NCI-H526 (cell line): ENCODE measurements at places on chromosomes 12 and 14.
A peak's percentile ranks its signal among the peaks of the same experiment; 100 is the strongest.

- DNase-seq: no peak
Measured at GRCh38 chr12:15984097-15984800, 73.1 kb downstream of the DERA start.

DNA sequence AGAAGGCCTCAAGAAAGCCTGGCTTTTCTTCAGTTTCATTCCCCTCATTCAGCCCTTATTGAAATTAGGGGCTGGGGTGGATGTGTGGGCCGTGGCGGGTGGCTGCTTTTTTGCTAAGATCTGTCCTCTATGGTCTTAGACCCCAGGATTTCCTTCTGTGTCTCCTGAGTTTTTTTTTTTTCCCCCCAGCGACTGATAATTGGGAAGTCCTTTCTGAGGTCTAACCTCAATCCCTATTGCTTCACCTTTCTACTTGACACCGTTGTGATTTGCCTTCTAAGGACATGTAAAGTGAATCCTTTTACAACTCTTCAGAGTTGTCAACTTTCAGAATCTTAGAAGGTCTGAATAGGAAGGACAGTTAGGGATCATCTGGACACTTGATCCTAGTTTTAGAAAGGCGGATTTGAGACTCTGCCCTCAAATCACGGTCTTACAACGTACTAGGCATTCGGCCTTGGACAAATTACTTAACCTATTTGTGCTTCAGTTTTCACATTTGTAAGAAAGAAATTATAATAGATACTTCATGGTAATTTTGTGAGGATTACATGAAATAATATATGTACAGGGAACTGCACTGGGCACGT lies 4.4 kb downstream of the GPR84 start:
- DNase-seq: no peak

DNA sequence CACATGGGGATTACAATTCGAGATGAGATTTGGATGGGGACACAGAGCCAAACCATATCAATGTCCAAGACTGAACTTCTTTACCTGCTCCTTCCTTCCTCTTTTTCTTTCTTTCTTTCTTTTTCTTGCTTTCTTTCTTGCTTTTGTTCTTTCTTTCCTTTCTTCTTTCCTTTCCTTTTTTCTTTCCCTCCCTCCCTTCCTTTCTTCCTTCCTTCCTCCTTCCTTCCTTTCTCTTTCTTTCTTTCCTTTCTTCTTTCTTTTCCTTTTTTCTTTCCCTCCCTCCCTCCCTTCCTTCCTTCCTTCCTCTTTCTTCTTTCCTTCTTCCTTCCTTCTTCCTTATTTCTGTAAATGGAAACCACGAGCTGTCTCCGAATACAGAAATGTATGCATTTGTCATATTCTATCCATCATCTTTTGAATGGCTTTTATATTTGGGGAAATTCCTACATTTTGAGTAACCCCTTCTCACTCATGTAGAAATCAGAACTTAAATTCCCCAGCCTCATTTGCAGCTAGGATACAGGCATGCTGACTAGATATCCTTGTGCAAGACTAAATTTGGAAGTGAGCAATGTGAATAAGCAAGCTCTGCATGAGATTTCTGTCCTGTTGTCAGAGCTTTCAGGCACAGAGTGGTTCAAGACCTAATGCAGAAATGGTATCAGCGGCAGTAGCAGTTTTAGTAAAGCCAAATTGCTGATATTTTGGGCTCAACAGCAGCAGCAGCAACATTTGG lies 11.5 kb downstream of the GPR33 start:
- DNase-seq: no peak

GRCh38 chr14:89221109-89221810 lies 195.8 kb downstream of the FOXN3 start:
- no peak for DNase-seq

GRCh38 chr12:52655251-52655650 lies 3.2 kb upstream of the KRT2 start:
- DNase-seq: no peak

DNA sequence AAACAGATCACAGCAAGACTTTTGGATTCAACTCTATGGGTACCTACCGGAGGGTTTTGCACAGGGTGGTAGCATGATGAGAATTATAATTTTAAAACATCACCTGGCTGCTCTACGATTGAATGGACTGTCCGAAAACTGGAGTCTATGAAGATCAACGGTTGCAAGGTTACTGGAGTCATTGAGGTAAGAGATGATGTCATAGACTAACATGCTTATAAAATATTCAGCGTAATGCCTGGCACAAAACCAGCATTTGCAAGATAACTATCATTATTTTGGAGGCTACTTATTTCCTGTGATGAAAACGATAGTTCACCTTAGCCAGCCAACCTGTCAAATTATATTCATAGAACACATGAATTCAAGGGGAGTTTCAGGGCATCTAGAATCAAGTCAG lies 580.6 kb upstream of the TBX3 start:
- DNase-seq: no peak

DNA sequence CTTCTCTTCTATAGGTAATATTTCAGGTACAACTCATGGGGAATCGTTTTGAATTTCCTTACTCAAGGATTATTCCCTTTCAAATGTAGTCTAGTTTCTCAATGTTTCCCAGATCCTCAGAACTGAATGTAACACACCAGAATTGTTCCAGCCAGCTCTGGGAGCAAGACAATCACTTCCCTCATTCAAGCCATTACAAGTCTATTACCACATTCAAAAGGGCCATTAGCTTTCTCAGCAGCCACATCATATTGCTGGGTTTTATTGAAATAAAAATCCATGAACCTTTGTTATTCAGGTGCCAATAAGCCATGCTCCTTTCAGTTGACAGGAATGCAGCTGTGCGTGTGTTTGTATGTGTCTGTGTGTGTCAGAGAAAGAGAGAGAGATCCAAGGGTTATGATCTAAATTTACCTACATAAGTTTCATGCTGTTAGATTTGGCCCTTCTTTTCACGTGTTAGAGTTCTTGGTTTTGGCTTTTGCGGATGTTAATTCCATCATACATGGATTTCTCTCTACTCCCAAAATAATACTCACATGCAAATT lies 357.7 kb downstream of the BCAT1 start:
- no peak for DNase-seq

- DNase-seq: no peak
Measured at GRCh38 chr12:94644141-94644979, 6.0 kb downstream of the TMCC3 start.

DNA sequence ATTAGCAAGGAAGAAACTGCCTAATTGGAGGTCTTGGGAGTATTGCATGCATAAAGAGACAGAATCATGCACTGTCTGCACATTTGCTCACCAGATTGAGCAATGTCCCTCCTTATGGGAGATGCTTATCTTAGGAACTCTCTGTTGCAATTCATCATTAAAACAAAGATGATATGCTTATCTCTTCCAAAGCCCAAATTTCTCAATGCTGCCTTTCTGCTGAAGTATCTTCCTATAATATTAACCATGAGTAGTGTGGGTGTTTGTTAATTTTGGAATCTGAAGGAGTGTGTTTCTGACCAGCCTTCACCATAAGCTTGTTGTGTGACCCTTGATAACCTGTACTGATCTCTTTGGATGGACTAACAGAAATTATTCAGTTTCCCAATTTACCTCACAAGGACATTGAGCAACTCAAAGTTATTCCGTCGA lies 1257.6 kb upstream of the FLRT2 start:
- DNase-seq: no peak

DNA sequence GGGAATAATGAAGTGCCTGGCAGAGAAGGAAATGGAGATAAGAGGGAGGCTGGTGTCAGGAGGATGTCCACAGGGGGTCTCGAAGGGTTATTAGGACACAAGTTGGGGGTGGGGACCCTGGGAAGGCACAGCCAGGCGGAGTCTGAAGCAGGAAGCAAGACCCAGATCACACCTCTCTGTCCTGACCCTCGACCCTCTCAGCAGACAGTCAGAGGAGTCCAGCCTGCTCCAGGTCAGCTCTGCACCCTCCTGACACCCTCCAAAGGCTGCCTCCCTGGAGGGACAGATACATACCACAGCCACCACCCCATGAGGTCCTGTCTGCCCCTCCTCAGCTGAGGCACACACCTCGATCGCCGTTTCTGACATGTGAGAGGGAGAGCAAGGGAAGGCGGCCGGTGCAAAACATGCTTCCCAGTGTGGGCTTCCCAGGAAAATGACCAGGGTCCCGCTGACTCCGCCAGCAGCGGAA lies 9.0 kb downstream of the BCL11B start:
- DNase-seq: peak; percentile 40

DNA sequence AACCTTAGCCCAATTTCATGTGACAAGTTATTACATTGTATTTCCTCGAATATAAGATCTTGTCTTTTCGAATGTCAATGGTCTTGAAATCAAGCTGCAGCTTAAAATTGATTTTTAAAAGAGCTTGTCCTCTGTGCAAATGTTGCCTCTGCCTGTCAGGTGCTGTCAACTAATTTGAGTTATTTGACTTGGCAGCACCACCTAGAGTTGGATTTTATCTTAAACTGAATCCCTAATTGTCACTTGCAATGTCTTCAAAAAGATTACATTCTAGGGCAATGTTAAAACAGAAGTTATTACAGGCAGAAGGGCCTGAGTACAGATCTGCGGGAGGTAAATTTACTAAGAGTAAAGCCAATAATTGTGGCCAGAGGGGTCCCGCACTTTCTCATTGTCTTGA lies 26.2 kb upstream of the TUNAR start:
- DNase-seq: peak; percentile 10

DNA sequence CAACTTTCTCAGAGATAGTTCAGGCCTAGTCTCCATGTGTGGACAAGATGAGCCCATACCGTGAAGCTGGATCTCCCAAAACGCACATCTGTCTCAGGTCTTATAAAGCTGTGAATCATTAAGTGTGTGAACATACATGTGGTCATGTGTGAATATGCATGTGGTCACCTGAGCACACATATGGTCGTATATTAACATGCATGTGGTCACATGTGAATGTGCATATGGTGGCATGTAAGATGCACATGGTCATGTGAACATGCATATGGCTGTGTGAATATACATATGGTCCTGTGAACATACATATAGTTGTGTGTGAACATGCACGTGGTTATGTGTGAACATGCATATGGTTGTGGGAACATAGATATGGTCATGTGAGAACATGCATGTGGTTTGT lies 172.5 kb upstream of the PZP start:
- no peak for DNase-seq

GRCh38 chr14:90577661-90578282 lies 180.9 kb downstream of the CALM1 start:
- no peak for DNase-seq

DNA sequence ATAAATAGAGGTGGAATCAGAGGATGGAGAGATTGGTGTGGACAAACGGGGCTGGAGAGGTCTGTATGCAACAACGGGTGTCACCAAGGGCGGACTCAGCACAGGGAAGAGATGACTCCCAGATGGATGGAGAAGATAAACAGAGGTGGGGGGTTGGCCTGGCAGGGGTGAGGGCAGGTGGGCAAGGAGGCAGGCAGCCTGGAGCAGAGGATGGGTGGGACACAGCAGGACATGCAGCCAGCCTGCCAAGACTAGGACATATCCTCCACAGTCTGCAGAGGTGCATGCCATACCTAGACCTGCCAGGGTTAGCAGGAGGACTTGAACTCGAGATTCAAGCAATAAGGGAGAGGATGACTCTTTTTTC lies 56.2 kb downstream of the TTC7B start:
- no peak for DNase-seq

DNA sequence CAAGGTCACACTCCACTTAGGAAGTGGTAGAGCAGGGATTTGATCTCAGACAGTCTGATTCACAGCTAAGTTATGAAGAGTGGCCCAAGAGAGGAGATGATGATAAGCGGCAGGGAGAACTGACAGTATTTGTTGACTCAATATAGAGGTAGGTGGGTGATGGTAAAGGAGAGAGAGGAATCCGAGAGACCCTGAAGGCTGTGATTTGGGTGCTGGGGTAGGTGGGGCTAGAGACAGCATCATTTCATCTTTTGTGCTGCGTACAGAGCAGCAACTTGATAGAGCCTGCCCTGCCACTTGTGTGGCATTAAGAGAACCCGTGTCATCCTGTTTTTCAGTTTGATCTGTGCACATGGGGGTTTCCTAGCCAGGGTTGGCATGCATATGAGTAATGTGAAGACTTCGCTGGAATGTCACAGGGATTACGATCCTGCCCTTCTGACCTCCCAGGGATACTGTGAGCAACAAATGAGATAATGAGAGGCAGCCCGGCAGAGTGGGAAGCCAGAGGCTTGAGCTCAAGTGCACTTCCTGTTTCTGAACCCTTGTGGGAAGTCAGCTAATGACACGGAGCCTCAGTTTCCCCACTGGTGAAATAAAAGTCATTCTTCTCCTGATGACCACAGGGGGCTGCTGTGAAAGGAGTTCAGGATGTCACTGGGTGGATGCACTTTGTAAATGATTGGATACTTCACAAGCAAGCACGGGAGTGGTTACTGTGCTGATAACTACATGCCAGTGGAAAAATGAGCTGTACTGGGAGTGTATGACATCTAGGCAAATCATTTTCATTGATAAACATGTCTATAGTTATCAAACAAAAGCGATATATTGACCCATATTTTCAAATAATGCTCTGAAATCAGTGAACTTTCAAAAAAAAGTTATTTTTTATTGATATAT lies 59.5 kb upstream of the IGF1 start:
- no peak for DNase-seq

- DNase-seq: no peak
Measured at GRCh38 chr12:89539426-89540223, 13.8 kb upstream of the POC1B start.

- DNase-seq: no peak
Measured at GRCh38 chr12:100564090-100564489, 9.4 kb upstream of the GAS2L3 start.

- DNase-seq: no peak
Measured at GRCh38 chr12:95837240-95838038, 21.3 kb upstream of the SNRPF start.

DNA sequence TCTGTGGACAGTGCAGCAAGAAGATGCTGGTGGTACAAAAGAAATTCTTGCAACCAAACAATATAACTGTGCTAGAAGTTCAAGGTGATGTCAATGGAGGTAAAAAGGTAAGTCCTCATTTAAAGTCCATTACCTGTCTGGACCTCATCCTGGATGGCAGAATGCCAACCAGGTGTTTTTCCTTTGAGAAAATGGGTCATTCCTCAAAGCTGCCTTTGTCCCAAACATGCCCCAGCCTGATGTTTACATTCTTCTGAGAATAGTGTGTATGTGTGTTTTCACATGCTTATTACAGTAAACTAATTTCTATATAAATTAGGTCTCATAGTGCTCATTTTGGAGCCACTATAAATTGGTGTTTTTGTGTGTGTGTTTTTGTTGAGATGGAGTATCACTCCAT lies 24.9 kb downstream of the ACTR6 start:
- DNase-seq: no peak

DNA sequence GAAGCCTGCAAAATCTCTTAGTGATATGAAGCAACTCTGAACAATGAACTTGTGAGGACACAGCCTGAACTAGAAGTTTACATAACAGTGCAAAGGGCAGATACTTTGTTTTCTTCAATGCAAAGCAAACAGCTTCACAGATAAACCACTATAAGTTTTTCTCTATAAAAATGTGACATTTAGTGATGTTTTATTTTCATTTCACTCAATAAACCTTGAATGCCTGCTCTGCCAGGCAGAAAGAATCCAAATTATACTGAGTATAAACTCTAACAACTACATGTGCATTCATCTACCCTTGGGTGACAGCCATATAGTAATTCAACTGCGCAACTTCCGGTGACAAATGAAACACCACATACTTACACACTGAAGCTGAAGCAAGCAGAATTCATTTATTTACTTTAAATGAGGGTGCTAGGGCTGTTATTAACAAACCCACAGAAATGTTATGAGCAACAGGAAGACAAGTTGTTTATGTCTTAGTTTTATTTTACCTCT lies 10.3 kb downstream of the DCP1B start:
- no peak for DNase-seq
